ENCODE measurements at places on chromosomes 6 and 20. TPM values are rescaled to one million over a fixed set of nuclear protein-coding genes. Genes with fewer than 3 reads are reported as not detected.
A peak's percentile ranks its signal among the peaks of the same experiment; 100 is the strongest.

DNA sequence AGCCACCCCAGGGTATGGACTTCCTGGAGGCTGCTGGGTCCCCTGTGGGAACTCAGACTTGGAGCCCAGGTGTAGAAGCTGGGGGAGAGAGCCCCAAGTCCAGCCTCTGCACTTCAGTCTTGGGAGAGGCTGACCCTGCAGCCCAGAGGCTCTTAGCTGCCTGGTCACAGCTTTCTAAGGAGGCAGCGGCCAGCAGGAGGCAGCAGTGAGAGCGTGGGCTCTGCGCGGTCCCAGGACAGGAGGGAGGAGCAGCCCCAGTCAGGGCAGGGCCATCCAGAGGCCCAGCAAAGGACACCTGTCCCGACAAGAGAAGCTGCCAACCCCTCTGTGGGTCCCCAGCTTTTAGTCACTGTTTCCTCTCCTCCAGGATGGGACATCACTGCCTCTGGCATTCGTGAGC, 9.4 kb downstream of the TREML2 start:
- no peaks in the 10 kb centered on the region for H3K36me3 ChIP-seq
- H3K4me3 ChIP-seq: no peak overlapping the region
- DNase-seq: no peak
- H3K4me1 ChIP-seq: no peaks in the 10 kb centered on the region
- H3K27me3 ChIP-seq: peaks cover 5% of the 10 kb centered on the region

DNA sequence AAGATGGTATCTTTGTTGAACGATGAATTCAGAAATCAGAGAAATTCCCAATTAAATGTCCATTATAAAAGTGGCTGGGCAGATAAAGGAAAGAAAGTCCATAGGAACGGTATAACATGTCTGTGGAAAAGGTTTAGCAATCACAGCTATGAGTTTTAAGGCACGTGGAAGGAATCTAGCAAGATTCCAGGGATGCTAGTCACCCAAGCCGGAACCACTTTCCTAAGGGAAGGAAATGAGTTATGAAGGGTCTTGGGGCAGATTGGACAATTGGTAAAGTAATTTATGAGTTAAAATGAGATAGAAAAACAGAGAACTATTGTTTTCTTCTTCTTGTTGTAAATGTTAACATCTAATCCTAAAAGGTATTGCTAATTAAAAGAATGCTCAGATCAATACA, 384.8 kb downstream of the ADGRB3 start:
- H3K36me3 ChIP-seq: no peaks in the 10 kb centered on the region
- H3K27ac ChIP-seq: no peak overlapping the region
- no peaks in the 10 kb centered on the region for H3K27me3 ChIP-seq

DNA sequence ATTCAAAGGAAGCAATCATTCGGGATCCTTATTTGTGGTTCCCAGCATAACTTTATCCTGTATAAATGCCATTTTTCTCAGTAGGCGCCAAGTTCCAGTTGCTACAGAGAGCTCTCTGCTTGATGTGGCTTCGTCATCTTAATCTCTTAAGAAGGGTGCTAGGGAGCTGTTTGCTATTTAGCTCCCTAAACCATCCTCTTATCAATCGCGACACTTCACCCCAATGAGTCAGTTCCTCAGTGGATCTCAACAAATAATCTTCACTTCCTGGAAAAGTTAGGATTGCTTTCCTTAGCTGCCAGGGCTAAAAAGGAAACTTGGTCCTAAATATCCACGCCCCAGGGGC, 1.3 kb upstream of the NKAIN2 start:
- peaks cover 7% of the 10 kb centered on the region for H3K4me1 ChIP-seq
- H3K36me3 ChIP-seq: no peaks in the 10 kb centered on the region
- peaks cover 50% of the 10 kb centered on the region for H3K27me3 ChIP-seq
- no peak overlapping the region for H3K27ac ChIP-seq
- no peak for DNase-seq
- H3K4me3 ChIP-seq: no peak overlapping the region

DNA sequence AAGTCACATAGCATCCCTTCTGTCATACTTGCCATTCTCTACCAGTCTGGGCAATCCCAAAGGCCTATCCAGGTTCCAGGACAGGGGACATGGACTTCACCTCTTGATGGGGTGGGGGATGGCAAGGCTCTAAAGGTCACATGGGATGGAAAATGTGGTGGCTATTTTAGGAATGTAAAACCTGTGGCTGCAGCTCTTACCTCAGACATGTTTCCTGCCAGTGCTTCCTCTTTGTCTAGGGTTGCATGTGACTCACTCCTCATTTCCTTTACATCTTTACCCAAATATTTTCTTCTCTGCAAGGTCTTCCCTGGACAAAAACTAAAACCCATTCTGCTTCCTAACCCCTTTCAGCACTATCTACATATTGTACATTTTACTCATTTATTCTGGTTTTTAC, 135.7 kb downstream of the BTBD3 start:
- peak; percentile 12 for DNase-seq
- no peaks in the 10 kb centered on the region for H3K36me3 ChIP-seq
- H3K4me3 ChIP-seq: no peak overlapping the region

GRCh38 chr20:18587665-18588573, at the start of gene DTD1:
DTD1 (plus strand) TSS chr20:18588054; CDS start chr20:18588073, 19 bp downstream.
- no peaks in the 10 kb centered on the region for H3K27me3 ChIP-seq
- H3K4me1 ChIP-seq: peaks cover 4% of the 10 kb centered on the region
- peak; percentile 93 for DNase-seq
- H3K4me3 ChIP-seq: peak within 1 kb of the TSS; percentile 96

- peaks cover 46% of the 10 kb centered on the region for H3K4me1 ChIP-seq
- H3K27me3 ChIP-seq: no peaks in the 10 kb centered on the region
- peak overlapping the region; percentile 68 for H3K4me3 ChIP-seq
- DNase-seq: no peak
- peak overlapping the region; percentile 18 for H3K27ac ChIP-seq
These were observed 790 bp upstream of the E2F1 start for GRCh38 chr20:33686984-33687366.

Gene NOX3
- total RNA-seq: not detected

Gene RNF217
- total RNA-seq: 14.8 TPM

Gene SLC22A16
- total RNA-seq: not detected

Gene PRSS16
- not detected for total RNA-seq

Gene ENPP1
- total RNA-seq: 21.5 TPM

Gene NFATC2
- not detected for total RNA-seq

Gene BPI
- 0.11 TPM for total RNA-seq
